ENCODE measurements at places on chromosomes 7 and 10. TPM values are rescaled to one million over a fixed set of nuclear protein-coding genes. Genes with fewer than 3 reads are reported as not detected.

GRCh38 chr10:20004087-20004523 is 187.9 kb downstream of the PLXDC2 start:
- peak; percentile 60 for DNase-seq

GRCh38 chr7:102063690-102064180 is 222.9 kb upstream of the SH2B2 start:
- no peak for DNase-seq

DNA sequence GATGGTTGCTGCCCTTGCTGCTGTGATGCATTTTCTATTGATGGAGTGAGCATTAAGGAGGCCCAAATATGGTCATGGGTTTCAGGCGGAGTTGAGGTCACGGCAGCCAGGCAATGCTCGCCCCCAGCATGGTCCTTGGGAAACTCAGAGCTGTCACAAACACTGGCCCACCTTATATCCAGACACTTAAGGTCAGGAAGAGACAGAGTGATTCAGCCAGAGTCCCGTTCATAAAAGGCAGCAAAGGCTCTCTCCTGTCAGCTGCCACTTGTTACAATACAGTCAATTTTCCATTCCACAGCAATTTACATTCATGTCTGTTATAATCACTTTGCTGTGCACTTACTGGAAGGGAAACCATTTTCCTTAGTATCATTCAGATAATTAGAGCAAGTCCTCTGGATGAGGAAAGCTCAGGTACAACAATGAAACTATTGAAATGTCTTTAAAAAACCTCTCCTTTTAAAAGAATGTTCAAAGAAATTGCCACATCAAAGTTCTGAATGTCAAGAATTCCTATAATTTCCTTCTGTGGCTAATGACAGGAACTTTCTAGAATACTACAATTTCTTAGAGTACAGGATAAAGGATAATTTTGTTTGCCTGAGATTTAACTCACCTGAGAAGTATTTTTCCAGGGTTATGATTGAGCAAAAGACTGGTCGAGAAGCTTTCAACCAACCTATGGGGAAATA is 14.8 kb upstream of the ANKRD1 start:
- DNase-seq = no peak

DNA sequence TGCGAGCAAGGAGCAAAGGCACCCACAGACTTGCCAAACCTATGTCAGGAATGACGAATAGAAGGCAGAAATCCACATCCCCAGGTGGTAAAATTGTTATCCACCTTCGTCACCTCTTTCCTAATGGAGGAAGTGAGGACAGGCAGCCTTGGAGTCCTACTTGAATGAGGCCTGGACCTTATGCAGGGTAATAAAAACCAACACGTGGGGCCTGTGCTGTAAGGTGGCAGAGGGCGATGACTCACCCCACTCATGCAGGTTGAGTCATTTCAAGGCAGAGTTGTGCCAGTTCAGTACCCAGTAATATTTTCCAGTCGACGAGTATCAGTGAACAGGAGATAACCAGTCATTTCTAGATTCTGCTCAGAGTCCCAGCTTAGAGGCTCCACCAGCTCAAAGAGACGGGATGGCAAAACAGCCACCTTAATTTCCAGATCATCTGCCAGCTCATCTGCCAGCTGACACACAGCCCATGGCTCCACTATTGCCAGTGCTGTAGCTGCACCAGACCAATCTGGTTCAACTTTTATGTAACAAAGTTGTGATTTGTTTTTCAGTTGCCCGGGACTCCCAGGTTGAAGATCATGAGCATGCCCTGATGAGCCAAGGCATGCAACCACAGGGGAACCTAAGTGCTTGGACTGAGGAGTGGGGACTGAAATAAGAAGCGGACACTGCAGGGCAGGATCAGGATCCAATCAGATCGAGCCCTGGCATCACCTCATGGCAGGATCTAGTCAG is 176.2 kb upstream of the ITGB1 start:
- peak; percentile 38 for DNase-seq

- DNase-seq = no peak
These were observed 337.0 kb upstream of the FZD8 start for GRCh38 chr10:35979116-35979515.

DNA sequence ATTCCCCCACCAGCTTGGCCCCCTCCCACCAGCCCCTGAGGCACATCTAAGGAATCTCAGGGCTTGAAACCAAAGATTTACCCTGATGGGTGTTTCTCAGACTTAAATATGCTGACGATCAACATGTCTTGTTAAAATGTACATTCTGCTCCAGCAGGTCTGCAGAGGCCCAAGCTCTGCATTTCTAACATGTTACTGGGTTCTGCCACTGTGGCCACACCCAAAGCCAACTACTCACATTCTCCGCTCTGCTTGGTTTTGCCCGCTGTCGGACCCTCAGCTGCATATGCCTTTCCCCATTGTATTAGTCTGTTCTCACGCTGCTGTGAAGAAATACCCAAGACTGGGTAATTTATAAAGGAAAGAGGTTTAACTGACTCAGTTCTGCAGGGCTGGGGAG is 8.9 kb downstream of the PIP4K2A start:
- no peak for DNase-seq

GRCh38 chr10:131206111-131206995 is 105.2 kb downstream of the TCERG1L start:
- peak; percentile 17 for DNase-seq

DNA sequence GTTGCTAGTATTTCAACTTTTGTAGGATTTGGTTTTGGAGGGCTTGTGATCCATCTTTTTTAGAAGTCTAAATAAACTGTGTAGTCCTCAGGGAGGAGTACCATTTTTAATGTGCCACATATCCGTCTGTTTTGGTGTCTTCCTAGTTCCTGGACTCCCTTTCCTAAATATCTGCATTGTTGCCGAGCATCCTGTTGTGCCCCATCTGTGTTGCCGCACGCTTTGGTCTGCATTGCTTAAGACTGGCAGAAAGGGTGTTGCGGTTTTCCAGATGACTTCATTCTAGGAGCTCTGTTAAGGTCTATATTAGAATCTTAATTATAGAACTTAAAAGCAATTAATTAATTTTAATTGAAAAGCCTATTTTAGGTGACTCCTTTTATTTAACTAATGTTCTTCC is 49.4 kb downstream of the RBM33 start:
- no peak for DNase-seq

GRCh38 chr7:7516662-7517061 is 19.0 kb downstream of the COL28A1 start:
- DNase-seq = no peak

- DNase-seq = peak; percentile 83
These were observed 188.6 kb upstream of the LYZL2 start for GRCh38 chr10:30818010-30818660.

GRCh38 chr7:29107056-29107455 is 39.3 kb downstream of the CPVL start:
- no peak for DNase-seq

ABCB4 gene
- total RNA-seq = 1.8 TPM

SUN3 gene
- not detected for total RNA-seq
